ENCODE measurements at places on chromosomes 12 and 14. TPM values are rescaled to one million over a fixed set of nuclear protein-coding genes. Genes with fewer than 3 reads are reported as not detected.

Gene ITGA7
- polyA plus RNA-seq = 87.5 TPM

GRCh38 chr12:41605545-41606305, 417.6 kb downstream of the PDZRN4 start:
- no peak for DNase-seq

Gene YY1
- polyA plus RNA-seq = 33.5 TPM

- no peak for DNase-seq
Observed at GRCh38 chr12:51702587-51702986, 111.6 kb downstream of the SCN8A start.

GRCh38 chr14:48250575-48250974, 575.2 kb upstream of the MDGA2 start:
- DNase-seq = no peak

GRCh38 chr12:45243963-45244362, 28.1 kb downstream of the ANO6 start:
- DNase-seq = no peak

Gene CELA1
- polyA plus RNA-seq = not detected

- no peak for DNase-seq
Observed at GRCh38 chr12:54296393-54297099, 4.3 kb downstream of the NFE2 start.

Gene NTS
- polyA plus RNA-seq = 0.41 TPM

Gene ADGRD1
- polyA plus RNA-seq = 62.3 TPM

DNA sequence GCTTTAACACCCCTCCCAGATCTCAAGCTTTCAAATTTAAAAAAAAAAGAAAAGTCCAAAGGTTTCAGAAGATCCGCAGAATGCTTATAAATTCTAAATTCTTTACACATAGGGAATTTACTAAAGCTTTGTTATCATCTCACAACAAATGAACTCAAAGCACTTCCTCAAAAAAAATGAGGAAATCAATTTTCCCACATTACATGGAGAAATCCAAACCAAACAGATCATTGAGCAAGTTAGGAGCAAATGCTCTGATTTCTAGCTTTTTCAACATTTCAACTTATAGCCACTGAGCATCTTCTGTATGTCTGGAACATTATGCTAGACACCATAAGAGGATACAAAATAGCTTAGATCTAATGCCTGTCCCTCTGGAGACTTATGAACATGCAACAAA, 161.0 kb downstream of the CEP128 start:
- DNase-seq = no peak

- DNase-seq = no peak
Observed at GRCh38 chr14:34329301-34329700, 132.7 kb downstream of the SPTSSA start.

Data from urinary bladder (tissue), 4 donors.